ENCODE measurements at places on chromosomes 3 and 15.

DNA sequence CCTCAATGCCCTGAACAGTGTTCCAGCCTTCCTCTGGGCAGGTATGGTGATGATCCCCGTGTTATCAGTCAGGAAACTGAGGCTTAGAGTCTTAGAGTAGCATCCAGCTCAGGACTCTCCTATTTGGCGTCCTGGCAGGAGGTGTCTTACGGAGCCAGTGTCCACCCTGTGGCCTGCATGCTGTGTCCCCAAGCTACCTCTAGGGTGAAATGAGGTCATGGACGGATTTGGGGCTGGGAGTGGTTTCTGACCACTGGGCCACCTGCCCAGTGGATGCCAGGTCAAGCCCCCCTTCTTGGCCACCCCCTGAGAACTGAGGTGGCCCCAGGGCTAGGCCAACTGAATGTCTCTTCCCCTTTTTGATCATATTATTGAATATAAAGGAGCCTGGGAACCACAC, 27.2 kb upstream of the SLC6A6 start:
- no peak for DNase-seq

- no peak for DNase-seq
Observed at GRCh38 chr3:124258057-124258500, 266.2 kb upstream of the ROPN1 start.

DNA sequence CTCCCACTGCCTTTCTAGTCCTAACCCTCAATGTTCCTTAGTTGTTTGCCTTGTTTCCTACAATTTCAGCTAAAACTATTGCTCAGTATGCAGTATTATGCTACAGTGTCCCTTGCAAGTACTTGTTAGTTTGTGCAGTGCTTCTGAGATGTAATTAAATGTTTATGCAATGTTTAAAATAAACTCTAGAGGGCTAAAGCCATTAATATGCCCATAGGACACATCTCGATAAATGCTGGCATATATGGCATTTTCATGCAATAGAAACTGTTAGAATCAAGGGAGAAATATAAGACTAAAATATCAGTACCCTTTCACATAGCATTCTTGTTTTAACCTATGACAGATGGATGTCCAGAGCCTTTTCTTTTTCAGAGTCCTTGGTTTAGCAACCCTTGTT, 59.8 kb upstream of the ACKR4 start:
- no peak for DNase-seq

GRCh38 chr15:35693286-35693685, 147.3 kb upstream of the DPH6 start:
- DNase-seq: no peak

- no peak for DNase-seq
Observed at GRCh38 chr3:25473246-25473645, 45.2 kb downstream of the RARB start.

All from NCI-H2029 treated with DMSO at 0.1 percent for 48 hours (cell line).